ENCODE measurements at places on chromosomes 7 and 10. TPM values are rescaled to one million over a fixed set of nuclear protein-coding genes. Genes with fewer than 3 reads are reported as not detected.

- no peak for DNase-seq
Observed at GRCh38 chr10:95462740-95463667, 98.2 kb downstream of the SORBS1 start.

GRCh38 chr10:30348378-30348776 is 701 bp downstream of the MTPAP start:
- DNase-seq, result no peak

DNA sequence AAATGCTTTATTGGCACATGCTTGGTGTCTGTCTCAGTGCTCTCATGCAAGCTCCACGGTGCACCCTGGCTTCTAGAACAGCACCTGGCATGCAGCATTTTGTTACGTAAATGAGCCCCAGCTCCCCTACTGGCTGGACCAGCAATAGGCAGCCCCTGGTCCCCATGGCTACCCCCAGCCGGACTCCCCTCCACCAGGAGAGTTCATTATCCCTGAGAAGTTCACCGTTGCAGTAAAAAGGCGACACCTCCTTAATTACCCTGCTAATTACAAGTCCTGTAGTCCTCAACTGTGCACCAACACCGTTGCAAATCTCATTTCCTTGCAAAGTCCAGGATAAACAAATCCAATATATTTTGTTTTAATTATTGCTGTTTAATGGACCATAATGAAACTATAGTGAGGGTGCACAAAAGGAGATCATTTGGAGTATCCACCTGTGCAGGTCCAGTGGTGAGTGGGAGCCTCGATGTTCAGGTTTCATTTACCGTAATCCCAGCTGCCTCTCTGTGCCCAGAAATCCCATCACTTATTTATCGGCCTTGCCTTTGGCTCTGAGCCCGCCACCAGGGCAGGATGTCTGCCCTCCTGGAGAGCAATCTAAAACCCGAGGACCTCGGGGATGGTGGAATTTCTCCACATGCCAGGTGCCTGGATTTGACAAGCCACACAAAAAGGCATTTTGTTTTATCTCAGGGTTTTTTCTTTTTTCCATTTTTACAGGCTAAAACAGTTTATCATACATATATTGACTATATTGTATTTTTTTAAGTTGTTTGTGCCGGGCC is 12.8 kb upstream of the DRGX start:
- peak; percentile 33 for DNase-seq

- no peak for DNase-seq
Observed at GRCh38 chr7:28409716-28410627, 2.3 kb upstream of the CREB5 start.

GRCh38 chr10:6353526-6353925 is 150.8 kb downstream of the PFKFB3 start:
- DNase-seq, result no peak

DNA sequence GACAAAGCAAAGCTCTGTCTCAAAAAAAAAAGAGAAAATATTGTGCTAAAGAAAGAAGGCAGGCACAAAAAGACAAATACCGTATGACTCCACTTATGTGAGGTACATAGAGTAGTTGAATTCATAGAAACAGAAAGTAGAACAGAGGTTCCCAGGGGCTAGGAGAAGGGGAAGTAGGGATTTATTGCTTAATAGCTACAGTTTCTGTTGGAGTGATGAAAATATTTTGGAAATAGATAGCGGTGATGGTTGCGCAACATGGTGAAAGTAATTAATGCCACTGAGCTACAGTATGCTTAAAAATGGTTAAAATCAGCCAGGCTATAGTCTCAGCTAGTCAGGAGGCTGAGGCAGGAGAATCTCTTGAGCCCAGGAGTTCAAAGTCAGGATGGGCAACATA is 18.5 kb upstream of the NPFFR1 start:
- no peak for DNase-seq

- peak; percentile 56 for DNase-seq
Observed at GRCh38 chr7:124649397-124650014, 116.1 kb downstream of the GPR37 start.

DNA sequence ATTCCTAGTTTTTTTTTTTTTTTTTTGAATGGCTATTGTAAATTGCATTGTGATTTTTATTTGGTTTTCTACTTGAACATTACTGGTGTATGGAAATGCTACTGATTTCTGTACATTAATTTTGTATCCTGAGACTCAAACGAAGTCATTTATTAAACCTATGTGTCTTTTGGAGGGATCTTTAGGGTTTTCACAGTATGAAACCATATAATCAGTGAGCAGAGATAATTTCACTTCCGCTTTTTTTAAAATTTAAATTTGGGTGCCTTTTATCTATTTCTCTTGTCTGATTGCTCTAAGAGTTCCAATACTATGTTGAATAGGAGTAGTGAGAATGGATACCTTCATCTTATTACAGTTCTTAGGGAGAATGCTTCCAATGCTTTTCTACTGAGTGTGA is 102.7 kb downstream of the ZWINT start:
- no peak for DNase-seq

DNA sequence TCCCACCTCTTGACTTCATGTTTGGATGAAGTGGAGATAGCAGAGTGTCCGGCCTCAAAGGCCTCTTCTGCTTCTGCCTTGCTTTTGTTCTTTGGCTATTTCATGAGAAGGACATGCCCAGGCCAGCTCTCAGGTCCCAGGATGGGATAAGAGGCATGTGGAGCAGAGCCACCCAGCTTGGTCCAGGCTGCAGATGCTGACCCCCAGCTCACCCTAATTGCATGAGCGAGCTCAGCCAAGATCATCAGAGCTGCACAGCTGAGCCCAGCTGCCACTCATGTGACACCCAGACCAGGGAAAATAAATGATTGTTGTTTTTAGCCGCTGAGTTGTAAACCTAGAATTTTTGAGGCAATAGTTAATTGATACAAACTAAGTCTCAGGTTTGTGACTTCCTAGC is 230.0 kb downstream of the PHF14 start:
- no peak for DNase-seq

GRCh38 chr10:9833942-9834341 is 1183.7 kb upstream of the CELF2 start:
- no peak for DNase-seq

DNA sequence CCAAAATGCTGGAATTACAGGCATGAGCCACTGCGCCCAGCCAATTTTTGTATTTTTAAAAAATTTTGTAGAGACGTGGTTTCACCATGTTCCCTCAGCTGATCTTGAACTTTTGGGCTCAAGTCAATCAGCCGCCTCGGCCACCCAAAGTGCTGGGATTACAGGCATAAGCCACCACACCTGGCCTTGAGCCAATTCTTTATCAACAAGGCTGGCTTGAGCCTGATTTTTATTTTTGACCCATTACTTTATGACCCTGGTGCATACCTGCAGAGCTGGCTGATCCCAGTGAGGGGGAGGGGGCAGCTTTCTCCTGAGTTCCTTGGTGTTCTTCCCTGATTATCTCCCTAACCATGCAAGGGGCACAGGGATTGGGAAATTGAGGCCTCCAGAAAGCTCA is 15.8 kb upstream of the CPA1 start:
- no peak for DNase-seq

- no peak for DNase-seq
Observed at GRCh38 chr7:116200963-116201362, 9.4 kb upstream of the TES start.

DNA sequence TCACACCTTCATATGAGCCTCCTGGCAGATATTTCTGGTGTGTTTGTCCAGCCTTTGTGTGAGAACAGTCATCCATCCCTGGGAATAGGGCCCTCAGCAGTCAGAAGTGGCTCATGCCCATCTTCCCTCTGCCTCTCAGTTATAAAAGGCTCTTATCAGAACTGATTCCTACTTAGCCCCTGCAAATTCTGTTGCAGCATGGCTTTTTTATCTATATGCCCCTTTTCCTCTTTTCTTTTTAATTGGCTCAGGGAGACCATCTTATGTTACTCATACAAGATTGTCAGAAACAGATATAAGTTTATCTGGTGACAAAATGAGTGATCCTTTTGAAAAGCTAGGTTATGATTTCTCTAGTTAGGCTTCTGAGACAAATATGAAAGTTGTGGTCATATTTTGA is 194.1 kb downstream of the CREB5 start:
- no peak for DNase-seq

GRCh38 chr10:474406-474805 is 215.1 kb downstream of the DIP2C start:
- DNase-seq, result no peak

GRCh38 chr7:135185471-135186260 is 15.2 kb upstream of the CYREN start:
- DNase-seq, result no peak

DNA sequence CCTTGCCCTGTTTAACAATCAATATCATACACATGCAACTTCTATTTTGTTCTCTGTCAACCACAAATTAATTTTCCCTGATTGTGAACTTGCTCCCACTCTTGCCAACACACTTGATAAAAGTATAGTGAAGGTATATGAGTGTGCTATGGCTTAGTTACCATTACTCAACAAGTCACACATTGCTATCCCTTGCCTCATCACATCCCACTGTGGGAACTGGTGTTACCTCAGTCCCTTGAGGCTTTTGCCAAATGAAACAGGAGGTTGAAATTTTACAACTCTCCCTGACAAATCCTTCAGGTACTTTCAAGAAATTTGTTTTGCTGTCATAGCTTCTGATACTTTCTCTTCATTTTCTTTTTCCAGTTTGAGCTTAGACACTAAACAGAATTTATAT is 472.5 kb upstream of the SEMA3D start:
- no peak for DNase-seq

- no peak for DNase-seq
Observed at GRCh38 chr10:35585903-35586535, 19.1 kb upstream of the GJD4 start.

DNA sequence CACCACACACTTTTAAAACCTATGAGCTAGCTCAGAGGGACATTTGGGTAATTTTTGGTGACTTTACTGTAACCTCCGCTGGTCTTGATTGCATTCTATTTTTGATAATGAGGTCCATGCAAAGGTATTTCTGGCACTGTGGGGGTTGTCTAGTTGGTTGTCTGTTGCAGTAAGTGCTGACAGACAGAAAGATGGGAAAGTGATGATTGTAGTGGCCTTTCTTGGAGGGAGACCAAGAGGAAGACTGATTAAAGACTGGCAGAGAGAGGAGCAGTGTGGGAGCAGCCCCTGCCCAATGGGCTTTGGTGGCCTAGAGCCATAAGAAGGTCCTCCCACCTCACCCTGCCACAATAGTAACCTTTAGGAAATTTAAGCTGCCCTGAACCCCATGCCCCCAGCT is 173.4 kb upstream of the CTBP2 start:
- no peak for DNase-seq

DNA sequence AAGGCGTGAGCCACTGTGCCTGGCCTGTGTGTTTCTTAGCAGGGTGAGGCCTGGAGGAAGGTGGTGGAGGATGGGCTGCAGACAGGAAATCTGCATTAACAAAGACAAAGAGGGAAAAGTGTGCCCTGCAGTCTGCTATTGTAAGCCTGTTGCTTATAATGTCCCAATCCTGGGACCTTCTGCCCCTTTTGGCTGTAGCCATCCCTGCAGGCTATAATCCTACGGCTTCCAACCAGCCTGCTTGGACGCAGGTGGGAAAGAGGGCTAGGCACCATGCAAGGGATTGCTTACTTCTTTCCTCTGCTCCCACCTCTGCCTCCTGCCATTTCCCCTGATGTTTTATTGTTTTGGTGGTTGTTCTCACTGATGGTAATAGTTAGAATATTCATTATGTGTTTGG is 434.3 kb downstream of the PLXNA4 start:
- DNase-seq, result no peak

DNA sequence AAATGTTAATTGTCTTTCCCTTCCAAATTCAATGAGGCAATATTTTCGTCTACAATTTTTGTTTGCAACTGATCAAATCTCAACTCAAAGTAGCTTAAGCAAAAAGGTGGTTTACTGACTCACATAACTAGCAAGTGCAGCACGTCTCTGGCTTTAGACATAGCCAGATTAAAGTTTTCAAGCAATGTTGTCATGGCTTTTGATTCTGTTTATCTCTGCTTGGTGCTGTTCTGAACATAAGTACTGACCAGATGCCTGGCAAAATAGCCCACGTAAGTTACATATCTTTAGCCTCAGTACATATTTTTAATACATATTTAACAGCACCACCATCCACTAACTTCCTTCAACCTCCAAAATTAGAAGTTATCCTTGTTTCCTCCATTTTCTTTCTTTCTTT is 877.9 kb downstream of the KCNMA1 start:
- no peak for DNase-seq

GRCh38 chr10:71454347-71454746 is 57.6 kb downstream of the CDH23 start:
- no peak for DNase-seq

DNA sequence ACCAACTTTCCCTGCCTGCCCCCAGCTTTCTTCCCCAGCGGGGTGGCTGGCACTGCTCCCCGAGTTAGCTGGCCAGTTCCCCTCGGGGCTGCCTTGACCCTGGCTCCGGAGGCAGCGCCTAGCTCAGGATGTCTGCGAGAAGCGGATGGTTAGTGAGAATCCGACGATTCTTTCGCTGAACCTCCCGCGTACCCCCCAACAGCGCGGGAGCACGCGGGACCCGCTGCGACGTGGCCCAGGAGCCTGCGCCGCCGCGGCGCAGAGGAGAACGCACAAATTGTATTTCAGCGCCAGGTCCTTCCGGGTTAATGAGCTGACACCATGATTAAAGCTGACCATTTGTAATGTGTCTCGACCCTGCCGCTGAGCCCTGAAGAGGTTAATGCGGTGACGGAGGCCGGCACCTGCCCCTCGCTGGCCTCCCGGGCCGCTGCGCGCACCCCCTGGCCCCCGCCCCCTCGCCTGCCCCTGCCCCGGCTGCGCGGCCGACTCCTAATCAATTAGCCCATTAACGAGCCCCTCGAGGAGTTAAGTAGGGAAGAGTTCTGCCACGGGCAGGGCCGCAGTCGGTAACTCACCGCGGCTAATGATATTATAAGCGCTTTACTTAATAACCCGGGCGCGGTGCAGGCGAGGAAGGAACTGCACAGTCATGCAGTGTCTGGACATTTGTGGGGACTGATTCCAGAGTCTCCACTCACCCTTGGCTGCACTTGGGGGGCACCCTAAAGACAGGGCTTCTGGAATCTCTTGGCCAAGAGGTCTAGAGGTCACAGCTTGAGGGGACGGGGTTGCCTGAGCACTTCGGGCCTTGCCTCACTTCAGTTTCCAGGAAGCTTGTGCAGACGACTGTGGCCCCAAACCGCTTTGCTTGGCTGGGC is 1.7 kb upstream of the HMX2 start:
- DNase-seq, result no peak

GRCh38 chr7:116708248-116708647 is 36.3 kb downstream of the MET start:
- DNase-seq, result no peak

- DNase-seq, result no peak
Observed at GRCh38 chr7:158390460-158390859, 197.2 kb downstream of the PTPRN2 start.

RTKN2 gene
- total RNA-seq, result 0.98 TPM

TMEM184A gene
- 0.19 TPM for total RNA-seq

CFAP70 gene
- 0.51 TPM for total RNA-seq

C10orf67 gene
- not detected for total RNA-seq

CALN1 gene
- total RNA-seq, result not detected

METTL27 gene
- total RNA-seq, result 1.8 TPM

CALCR gene
- 0.08 TPM for total RNA-seq

FANK1 gene
- 1.6 TPM for total RNA-seq

HOGA1 gene
- total RNA-seq, result 3.9 TPM

COL1A2 gene
- total RNA-seq, result 0.05 TPM

SPDYE6 gene
- not detected for total RNA-seq

ABCA13 gene
- total RNA-seq, result 4.1 TPM

HTR5A gene
- total RNA-seq, result 0.11 TPM

POLR2J2 gene
- total RNA-seq, result 2.5 TPM

FBXO24 gene
- total RNA-seq, result 0.55 TPM

BCAP29 gene
- 240 TPM for total RNA-seq

ATG9B gene
- total RNA-seq, result 0.13 TPM

GARIN1A gene
- total RNA-seq, result 0.21 TPM

FAM25A gene
- not detected for total RNA-seq

CRHR2 gene
- total RNA-seq, result not detected

TMEM176B gene
- total RNA-seq, result 0.63 TPM
